ENCODE measurements at places on chromosomes 6 and 20.

GRCh38 chr6:31763619-31763940, 1.1 kb downstream of the SAPCD1 start:
- DNase-seq: no peak

DNA sequence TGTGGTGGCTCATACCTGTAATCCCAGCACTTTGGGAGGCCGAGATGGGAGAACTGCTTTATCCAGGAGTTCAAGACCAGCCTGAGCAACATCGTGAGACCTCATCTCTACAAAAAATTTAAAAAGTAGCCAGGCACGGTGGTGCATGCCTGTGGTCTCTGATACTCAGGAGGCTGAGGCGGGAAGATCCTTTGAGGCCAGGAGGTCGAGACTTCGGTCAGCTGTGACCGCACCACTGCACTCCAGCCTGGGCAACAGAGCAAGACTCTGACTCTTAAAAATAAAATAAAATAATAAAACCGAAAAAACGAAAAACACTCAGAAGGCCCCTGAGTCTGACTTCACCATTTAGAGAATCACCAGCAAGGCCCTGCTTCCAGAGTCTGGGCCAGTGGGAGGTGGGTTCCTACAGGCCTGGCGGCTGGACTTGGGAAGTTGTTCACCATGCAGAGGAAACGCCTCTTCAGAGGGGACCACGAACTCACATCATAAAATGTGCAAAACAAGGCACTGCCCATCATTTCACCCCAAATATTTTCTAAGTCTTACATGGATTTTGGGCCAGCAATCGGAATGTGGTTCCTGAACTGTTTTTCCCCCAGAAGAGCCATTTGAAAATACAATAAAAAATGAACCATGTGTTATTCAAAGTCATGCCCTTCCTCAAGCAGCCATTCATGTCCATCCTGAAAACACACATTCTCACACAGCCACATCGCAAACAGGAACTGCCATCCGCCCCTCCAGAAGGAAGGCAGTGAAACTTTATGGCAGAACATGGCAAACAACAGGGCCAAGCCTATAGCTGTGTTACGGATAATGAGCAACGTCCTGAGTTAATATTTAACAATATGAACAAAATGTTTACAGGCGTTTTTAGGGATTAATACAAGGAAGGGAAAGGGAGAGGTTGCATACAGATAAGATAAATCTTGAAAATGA, 57.8 kb downstream of the SLC22A23 start:
- DNase-seq: no peak

DNA sequence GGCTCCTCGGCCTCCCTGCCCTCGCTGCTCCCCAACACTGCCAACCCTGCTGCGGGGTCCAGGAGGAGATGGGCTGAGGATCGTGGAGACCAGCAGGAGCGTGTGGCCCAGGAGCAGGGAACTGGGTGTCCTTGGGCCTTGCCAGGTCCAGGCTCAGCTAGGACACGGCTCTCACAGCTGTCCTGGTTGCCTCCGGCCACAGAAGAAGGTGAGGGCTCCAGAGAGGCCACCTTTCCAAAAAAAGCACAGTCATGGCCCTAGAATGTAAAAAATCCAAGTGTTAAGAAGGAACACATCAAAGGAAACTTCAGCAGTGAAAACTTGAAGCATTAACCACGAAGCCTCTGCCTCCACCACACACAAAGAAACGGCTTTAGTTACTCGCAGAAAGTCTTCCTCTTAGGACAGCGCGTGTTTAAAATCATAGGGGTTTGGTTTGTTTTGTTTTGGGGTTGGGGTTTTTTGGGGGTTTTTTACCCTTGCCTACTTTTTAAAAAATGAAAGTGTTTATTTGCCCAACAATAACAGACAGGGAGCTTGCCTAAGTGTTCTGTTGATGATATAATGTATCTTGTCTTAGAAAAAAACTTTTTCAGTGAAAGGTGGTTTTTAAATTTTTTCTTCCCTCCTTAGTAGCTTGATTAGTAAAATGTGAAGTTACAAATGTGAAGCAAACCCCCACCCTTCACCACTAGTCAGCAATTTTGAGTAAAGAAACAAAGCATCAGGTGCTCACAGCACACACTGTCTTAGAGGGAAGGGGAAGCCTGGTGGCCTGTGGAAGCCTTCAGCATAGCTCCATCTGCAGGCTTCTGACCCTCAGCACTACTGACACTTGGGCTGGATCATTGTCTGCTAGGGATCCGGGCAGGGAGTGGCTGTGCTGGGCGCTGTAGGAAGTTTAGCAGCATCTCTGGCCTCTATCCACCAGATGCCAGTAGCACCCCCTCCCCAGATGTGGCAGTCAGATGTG, 60.0 kb downstream of the PTPN1 start:
- no peak for DNase-seq

DNA sequence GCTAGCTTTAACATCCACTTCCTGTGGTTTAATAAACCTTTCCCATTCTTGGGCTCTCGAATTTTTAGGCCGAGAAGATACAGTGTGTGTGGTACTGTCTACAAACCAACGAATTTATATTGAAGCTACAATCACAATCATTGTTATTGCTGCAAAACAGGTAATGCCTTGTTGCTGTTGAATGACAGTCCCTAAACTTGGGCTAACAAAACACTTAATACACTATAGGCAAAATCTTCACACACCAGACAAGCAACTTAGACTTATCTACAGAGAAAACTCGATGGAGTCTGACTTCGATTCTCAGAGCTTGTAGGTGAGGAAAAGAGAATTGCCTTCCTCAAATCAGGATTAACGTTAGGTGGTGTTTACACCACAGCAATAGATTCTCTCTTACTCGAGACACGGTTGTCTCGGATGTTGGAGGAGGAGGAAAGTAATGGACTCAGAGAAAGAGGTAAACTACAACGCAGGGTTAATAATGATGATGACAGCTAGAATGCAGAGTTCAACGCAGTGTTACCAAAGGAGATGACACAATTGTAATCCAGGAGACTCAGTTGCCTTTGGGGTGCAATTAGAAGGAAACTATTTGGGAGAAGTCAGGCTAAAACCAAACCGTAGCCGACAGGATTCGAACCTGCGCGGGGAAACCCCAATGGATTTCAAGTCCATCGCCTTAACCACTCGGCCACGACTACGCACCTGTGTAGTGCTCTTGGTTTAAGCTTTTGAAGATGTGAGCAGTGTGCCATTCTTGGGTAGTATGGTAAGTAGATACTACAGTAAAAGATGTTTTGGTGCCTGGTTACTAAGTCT, 32.5 kb upstream of the ZNF184 start:
- DNase-seq: no peak

DNA sequence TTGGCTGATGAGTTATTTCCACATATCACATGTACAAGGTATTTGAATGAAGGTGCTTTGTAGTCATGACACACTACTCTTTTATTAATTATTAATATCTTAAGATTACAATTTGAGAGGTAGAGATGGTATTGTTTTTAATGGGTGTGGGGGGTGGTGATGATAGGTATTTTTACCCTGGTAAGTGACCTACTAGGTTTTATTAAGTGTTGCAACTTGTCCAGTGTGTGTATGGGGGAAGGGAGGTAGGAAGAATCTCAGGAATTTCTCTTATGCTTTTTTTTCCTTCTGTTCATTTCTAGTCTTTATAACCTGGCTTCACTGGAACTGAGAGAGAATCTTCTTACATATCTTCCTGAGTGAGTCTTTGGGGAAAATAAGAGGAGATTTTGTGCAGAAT, 101.4 kb downstream of the LRRC1 start:
- no peak for DNase-seq

GRCh38 chr20:55135923-55136322, 660.5 kb downstream of the DOK5 start:
- DNase-seq: no peak

DNA sequence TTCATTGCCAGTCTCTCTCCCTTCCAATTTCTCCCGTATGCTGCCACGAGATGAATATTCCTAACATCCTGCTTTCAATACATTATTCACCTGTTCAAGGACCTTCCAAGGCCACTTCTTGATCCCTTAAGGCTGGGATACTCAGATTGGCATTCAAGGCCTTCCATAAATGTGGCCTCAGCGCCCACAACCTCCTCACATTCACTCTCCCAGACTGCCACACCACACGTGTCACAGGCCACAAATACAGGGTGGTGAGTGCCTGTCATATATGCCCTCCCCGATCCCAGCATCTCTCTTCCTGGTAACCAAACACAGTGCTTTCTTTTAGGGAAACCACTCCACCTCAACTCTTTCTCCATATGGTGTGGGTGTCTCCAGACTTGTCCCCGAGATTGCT, 55.5 kb downstream of the TTI1 start:
- DNase-seq: no peak

DNA sequence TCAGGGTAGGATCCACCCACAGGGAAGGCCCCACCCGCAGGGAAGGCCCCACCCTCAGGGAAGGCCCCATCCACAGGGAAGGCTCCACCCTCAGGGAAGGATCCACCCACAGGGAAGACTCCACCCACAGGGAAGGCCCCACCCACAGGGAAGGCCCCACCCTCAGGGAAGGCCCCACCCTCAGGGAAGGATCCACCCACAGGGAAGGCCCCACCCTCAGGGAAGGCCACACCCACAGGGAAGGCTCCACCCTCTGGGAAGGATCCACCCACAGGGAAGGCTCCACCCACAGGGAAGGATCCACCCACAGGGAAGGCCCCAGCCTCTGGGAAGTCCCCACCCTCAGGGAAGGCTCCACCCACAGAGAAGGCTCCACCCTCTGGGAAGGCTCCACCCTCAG, 40.5 kb downstream of the KCNQ2 start:
- no peak for DNase-seq

DNA sequence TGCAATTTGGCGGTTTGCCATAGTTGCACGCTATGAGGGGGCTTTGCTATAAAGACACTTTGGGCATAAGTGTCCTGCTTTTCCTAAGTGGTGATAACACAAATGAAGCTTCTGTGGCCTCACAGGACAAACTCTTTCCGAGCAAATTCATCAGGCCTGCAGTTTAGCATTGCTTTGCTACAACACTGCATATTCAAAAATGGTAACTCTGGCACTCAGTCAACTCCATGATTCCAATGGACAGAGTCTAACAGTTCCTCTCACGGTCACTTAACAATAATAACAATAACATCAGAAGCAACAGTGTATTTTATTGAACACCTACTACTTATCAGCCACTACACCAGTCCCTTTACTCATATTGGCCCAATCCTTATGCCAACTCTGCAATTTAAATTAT, 222.5 kb downstream of the FRK start:
- no peak for DNase-seq

Data from upper lobe of right lung (tissue), 1 donor.